ENCODE measurements at places on chromosomes 3 and 15.

DNA sequence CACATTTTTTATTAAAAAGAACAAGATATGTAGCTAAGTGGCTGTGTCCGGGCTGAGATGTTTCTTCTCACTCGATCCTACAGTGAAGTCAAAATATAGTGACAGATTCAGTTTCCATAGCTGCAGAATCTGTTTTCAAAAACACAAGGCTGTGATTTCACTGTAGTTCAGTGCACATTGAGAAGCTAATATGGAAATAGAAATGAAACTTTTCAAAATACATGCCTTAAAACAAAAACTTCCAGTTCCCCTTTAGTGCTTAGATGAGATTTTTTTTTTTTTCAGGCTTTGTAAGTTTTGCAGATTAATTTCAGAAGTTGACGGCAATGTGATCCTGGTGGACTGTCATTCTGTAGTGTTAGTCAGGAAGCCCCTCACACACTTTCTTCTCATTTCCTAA, 23.8 kb upstream of the TRAK1 start:
- DNase-seq, result no peak

DNA sequence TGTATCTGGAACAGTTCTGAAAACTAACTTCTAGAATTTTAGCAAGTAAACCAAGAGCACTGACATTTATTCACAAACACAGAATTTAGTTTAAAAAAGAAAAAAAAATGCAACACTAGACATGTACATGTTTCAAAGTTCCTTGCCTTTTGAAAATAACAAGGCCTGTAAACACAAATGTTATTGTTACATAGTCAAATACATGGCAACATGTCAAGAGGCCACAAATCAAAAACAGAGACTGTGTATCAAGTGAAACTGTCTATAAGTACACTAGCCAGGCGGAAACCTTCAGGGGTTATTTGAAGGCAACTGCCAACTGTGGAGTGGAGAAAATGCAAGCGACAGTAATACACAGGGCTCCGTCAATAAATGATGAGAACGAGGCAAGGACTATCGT, 547.6 kb downstream of the FOXP1 start:
- no peak for DNase-seq

DNA sequence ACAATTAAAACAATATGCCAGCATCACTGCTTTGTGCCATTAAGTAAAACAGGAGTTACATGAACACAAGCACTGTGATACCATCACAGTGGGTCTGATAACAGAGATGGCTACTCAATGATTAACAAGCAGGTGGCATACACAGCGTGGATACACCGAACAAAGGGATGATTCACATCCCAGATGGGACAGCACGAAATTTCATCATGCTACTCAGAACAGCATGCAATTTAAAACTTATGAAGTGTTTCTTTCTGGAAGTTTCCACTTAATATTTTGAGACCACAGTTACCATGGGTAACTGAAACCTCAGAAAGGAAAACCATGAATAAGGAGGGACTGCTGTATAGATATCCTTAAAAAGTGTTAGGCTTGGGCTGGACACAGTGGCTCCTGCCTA, 44.5 kb downstream of the SLC24A1 start:
- no peak for DNase-seq

- no peak for DNase-seq
Measured at GRCh38 chr3:185423178-185423577, 60.2 kb downstream of the MAP3K13 start.

DNA sequence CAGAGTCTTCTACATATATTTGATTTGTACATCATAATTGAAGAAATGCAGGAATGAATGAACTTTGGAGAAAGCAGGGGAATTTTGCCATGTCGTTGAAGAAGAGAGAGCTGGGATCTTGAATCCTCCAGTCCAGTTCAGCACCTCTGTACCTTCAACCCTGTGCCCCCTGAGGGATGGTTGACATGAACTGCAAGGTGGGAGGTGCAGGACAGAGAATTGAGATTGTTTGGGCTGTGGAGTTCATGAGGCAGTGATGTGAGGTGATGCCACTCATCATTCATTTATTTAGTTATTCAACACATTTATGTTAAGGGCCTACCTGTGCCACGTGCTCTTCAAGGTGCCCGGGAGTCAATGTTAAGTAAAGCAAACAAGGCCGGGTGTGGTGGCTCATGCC, 104.6 kb downstream of the ARNT2 start:
- no peak for DNase-seq

Measured in activated CD8-positive, alpha-beta T cell treated with anti-CD3 and anti-CD28 coated beads for 36 hours (primary cell).